ENCODE measurements at places on chromosomes 2 and 18.

- ATAC-seq, result peak; percentile 63
Measured at GRCh38 chr2:196263181-196263747, 91.9 kb upstream of the STK17B start.

DNA sequence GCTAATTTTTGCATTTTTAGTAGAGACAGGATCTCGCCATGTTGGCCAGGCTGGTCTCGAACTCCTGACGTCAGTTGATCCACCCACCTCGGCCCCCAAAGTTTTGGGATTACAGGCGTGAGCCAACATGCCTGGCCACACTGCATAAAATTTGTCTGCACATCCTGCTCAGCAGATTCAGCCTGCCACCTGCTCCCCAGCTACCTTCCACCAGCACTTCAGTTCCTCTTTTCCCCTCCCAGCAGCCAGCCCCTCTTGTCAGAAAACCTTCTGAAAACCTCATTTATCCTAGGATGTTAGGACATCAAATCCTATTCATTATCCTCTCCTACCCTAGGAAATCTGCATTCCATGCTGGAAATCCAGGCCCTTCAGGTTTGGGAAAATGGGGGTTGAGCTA lies 99.4 kb upstream of the STPG4 start:
- no peak for ATAC-seq

- ATAC-seq, result no peak
Measured at GRCh38 chr18:22816266-22817176, 116.6 kb upstream of the RBBP8 start.

GRCh38 chr2:19554520-19554919 lies 196.1 kb upstream of the OSR1 start:
- ATAC-seq, result no peak

DNA sequence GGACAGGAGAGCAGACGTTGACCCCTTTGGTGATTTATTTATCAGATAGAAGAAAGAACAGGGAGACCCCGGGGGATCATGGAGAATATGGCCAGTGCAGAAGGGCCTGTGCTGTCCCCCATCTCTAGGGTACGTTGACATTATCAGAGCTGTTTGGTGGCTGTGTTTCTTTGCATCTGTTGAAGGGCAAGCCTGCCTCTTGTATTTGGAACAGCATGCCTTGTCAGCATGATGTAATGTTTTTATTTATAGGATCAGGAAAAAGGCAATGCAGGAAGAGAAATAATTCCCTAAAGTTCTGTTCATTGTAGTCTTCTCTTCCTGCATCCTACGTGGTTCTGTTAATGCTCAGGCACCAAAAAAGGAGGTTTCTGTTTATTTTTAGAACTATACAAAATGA lies 49.8 kb upstream of the CABYR start:
- ATAC-seq, result no peak

- ATAC-seq, result no peak
Measured at GRCh38 chr2:205803500-205803899, 121.2 kb downstream of the NRP2 start.

- ATAC-seq, result no peak
Measured at GRCh38 chr2:79915455-79915854, 389.1 kb downstream of the LRRTM1 start.

All from activated T-helper 17 cell treated with anti-CD3 and anti-CD28 coated beads, Interleukin-2, amount 50 U/mL, for 72 hours (primary cell).